ENCODE measurements at places on chromosomes 3 and 15.

GRCh38 chr15:68712886-68713285 is 107.8 kb downstream of the ANP32A start:
- DNase-seq = no peak

- no peak for DNase-seq
Measured at GRCh38 chr3:107545680-107546120, 22.9 kb downstream of the BBX start.

- no peak for DNase-seq
Measured at GRCh38 chr3:143809121-143809621, 39.1 kb downstream of the SLC9A9 start.

DNA sequence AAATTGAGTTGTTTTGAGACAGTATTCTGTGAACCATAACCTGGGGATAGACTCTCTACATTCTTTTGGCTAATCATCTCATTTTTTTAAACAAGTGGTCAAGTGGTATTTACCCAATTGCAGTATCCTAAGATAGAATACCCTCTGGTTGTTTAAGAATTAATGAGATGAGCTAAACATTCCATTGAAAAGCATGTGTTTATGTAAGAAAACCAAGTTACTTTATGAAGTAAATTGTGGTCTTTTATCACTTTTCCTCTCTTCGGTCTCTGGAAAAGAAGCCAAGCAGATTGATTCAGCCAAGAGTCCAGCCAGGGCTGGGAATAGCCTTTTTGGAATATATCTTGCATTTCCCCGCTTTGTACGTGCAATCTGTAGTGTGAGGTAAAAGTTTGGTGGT is 185.7 kb upstream of the TOPAZ1 start:
- peak; percentile 9 for DNase-seq

DNA sequence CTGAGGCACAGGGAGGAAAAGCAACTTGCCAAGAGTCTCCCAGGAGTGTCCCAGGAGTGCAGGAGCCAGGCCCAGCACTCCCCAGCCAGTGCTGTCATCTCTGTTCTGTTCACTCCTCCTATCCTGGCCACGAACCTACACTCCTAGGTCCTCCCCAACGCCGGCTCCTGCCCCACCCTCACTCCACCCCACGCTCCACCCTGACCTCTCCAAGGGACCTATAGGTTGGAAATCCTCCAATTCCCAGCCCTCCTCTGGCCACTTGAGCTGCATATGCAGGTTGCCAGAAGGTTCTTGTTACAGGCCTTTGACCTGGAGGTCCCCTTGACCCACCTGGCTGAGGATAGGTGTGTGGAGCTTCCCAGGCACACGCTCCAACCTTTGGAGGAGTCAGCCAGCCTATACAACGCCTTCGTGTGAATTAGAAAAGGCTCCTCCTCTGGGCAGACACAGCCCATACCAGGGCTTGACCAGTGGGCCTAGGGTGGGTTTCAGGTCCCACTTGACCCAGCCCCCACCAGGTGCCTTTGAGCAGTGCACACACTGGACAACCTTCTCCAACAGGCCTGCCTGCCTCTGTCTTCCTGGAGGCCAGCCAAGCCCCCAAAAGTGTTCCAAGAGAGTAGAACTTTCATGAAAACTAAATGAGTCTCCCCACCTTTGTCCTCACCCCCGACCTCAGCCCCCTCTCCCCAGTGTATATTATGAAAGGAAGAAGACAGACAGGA is 167.2 kb upstream of the TLE3 start:
- no peak for DNase-seq

DNA sequence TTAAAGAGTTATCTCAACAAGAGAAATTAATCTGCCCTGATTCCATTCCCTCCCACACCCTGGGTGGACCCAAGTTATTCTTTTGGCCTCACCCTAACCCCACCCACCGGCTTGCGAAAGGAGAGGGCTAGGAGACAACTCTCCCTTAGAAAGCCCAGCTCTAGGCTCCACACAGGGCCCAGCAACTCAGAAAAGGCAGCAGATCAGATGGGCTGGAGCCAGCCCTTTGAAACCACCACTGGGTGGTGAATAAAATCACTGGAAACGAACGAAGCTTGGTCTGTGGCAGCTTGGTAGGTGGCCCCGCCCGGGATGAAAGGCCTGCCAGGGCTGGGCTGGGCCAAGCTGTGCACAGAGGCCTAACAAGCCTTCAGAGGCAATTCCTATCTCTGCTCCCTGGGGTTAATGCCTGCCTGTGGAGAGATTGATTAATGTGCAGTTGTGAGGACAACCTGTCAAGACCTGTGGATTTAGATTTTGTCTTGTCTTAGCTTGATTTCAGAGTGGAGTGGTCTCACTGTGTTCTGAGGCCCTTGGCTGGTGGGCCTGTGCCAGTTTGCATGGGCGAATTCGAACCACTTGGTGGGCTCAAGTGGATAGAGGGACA is 38.8 kb downstream of the BHLHE40 start:
- DNase-seq = no peak

GRCh38 chr15:73741321-73741836 is 11.8 kb downstream of the INSYN1 start:
- no peak for DNase-seq

GRCh38 chr3:61381745-61382392 is 130.6 kb upstream of the FHIT start:
- no peak for DNase-seq

- DNase-seq = no peak
Measured at GRCh38 chr3:57919987-57920386, 88.2 kb upstream of the FLNB start.

DNA sequence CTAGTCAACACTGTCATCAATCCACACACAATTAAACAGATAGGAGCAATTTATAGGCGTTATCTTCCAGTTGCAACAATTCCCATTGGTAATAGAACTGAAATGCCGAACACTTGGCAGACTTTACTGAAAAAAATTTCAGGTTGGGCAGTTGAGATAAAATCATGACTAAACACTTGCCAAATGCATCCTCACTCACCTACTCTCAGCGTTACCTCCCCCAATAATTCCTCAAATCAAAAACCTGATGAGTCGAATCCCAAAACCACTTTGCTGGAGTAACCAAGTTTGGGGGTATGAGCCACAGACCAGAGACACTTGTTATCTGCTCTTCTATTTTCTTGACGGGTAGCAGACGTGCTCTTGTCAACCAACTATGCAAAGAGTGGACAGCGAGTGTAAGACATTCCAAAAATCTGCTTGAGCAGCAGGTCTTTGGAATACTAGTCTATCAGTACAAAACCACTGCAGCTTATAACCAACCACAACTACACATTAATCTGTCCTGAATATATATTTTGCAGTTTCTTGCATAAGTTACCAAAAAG is 30.3 kb downstream of the PPP1R2 start:
- no peak for DNase-seq

DNA sequence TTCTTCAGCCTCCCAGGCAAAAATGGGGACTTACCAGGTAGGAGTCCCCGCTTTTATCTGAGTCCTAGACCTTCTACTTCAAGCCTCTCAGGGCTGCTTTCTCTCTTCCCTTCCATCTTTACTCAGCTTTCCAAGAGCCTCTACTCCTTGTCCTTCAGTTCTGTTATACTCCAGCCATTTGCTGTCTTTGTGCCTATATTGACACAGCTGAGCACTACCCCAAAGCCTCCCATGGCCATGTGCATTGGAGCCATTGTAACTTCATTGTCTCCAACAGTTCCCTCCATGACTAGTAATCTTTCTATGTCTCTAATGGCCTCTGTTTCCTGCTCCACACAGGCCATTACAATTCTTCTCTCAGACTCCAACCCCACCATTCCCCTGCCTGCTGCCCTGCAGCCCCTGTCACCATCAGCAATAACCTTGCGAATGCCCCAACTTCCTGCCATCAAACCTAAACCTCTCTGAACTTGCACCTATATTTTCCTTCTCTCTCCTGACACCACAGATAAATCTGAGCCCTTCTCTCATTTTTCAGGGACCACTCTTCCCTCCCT is 77.9 kb upstream of the ADPGK start:
- no peak for DNase-seq

- no peak for DNase-seq
Measured at GRCh38 chr3:34229876-34230275, 431.4 kb downstream of the PDCD6IP start.

DNA sequence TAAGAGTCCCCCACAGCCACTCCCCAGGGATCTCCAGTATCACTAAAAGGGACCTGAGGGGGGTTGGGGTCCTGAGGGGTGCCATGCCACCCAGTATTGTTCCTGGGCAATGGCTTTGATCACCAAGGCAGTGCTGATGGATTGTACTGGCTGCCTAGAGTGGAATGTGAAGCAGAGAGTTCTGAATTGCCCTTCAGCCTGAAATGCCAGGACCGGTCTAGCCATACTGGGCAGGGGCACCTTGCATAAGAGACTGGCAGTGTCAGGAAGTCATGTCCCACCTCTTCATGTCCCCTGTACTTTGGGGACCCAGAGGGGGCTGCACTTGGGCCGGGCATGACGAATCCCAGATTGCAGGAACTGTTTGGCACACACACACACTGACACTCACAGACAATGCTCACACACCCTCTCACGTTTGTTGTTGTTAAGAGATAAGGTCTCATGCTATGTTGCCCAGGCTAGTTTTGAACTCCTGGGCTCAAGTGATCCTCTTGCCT is 4.5 kb upstream of the TKT start:
- no peak for DNase-seq

DNA sequence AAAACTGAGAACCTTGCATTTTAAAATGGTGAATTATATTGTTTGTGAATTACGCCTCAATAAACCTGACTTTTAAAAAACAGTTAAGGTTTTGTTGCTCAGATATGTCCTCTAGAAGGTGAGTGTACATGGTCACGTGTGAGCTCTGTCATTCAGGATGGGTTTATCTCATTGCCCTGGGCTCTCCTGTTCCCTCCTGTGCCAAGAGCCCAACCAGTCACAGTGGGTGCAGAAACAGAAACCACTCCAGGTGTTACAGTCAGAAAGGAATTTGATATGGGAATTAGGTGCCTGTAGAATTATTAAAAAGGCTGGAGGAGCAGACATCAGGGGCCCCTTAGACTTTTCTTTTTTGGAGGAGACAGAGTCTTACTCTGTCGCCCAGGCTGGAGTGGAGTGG is 196.4 kb downstream of the STT3B start:
- DNase-seq = no peak

DNA sequence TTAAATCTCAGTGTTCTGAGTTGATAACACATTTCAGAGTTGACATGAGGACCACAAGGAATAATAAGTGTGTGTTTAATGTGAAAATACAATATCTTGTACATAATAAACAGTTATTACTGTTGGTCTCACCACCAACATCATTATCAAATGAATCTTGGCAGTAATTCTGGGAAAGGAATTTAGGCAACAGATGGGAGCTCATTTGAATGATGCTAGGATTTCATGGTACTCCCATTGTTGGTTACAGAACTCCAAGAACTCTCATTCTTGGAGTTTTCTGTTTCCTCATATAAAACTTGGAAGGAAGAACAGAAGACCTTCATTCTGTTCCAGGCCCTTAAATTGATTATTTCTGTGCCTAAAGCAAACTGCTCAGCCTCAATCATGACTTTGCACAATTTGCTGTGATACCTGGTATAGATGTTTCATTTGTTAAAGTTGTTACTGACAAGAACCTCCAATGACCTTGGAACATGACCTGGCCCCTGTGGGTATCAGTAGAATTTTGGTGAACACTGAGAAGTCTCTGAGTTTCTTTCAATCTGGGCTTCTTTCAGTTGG is 385.8 kb downstream of the LPP start:
- DNase-seq = no peak

- DNase-seq = no peak
Measured at GRCh38 chr15:47517737-47518136, 199.6 kb upstream of the SEMA6D start.

DNA sequence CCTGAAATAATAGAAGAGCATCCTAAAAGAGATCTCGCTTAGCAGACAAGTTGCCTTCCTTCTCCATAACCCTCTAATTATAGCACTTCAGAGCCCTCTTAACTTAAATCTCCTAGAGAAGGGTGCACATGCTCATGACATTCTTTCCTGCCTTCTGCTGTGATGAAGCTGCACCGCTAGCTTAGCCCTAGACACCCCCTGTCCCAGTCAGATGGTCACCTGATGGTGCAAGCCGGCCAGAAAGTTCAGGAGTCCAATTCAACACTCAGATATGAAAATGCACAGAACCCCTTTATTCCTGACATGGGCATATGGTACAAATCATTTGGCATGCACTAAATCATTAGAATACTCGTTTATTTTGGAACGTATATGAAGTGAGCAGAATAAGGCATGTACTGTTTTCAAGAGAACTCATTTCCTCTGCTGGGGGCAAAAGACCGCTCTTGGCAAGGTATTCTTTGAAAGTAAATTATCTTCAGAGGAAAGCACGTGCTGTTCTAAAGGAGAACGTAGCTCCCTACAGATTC is 420.4 kb upstream of the PROK2 start:
- DNase-seq = no peak

DNA sequence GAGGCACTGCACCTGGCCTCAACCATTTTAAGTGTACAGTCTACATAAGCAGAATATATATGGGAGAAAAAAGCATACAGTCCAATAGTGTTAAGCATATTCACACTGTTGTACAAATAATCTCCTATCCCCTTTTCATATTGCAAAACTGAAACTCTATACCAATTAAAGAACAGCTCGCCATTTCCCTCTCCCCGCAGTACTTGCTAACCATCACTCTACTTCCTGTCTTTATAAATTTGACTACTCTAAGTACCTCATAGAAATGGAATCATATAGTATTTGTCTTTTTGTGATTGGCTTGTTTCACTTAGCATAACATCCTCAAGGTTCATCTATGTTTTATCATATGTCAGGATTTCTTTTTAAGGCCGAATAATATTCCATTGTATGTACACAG is 21.6 kb upstream of the TASOR start:
- no peak for DNase-seq

DNA sequence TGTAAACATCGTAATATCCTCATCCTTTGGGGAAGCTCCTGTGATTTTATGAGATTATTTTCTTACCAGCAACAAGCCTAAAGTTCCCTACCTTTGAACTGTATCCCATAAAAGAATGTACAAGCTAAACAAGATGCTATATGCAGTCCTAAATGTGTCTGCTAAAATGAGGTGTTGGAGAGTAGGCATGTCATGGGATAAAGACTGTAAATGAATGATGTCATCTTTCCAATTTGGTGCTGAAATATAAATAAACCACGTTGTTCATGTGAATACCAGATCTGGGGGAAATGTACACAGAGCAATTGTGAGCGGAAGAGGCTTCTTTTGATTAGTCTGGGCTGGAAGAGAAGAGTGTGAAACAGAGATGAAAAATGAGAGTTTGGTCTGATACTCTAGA is 214.9 kb upstream of the WNT5A start:
- DNase-seq = no peak

DNA sequence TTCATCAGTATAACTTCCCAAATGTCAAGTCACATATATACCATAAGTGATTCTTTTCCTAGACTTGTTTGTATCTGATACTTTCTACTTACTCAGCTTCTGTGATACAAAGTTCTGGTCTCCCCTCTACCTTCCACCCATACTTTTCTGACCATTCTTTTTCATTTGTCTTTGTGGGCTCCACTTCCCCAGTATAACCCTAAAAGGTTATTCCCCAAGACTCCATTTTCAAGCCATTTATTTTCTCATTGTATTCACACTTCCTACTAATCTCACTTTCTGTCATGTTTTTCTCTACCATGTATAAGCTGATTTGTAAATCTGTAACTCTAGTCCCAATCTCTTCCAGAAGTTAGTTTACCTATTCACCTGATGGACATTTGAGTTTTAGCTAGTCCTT is 34.0 kb downstream of the IQCB1 start:
- no peak for DNase-seq

All from amniotic stem cell (primary cell).